ENCODE measurements at places on chromosomes 4 and X.

GRCh38 chrX:38538134-38538533, 23.2 kb upstream of the TSPAN7 start:
- DNase-seq: no peak

GRCh38 chr4:97590266-97590665, 553.0 kb downstream of the STPG2 start:
- DNase-seq: no peak

DNA sequence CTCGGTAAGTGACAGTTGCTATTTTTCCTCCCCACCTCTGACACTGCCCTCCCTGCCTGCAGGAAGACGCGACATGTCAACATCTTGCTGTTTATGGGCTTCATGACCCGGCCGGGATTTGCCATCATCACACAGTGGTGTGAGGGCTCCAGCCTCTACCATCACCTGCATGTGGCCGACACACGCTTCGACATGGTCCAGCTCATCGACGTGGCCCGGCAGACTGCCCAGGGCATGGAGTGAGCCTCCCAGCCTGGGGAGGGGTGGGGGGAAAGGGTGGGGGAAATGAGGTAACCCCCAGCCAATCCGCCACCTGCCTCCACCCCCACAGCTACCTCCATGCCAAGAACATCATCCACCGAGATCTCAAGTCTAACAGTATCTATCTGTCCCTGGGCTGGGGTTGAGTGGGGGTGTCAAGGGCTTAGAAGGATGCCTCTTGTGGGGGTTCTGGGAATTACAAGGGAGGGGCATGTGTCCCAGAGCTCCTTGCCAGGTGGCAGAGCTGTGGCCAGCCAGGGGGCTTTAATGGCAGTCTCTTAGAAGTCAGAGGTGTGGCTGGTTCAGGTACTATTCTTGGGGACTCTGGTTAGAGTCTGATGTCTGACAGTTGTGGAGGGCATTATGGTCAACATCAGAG, 7.8 kb downstream of the ARAF start:
- no peak for DNase-seq

DNA sequence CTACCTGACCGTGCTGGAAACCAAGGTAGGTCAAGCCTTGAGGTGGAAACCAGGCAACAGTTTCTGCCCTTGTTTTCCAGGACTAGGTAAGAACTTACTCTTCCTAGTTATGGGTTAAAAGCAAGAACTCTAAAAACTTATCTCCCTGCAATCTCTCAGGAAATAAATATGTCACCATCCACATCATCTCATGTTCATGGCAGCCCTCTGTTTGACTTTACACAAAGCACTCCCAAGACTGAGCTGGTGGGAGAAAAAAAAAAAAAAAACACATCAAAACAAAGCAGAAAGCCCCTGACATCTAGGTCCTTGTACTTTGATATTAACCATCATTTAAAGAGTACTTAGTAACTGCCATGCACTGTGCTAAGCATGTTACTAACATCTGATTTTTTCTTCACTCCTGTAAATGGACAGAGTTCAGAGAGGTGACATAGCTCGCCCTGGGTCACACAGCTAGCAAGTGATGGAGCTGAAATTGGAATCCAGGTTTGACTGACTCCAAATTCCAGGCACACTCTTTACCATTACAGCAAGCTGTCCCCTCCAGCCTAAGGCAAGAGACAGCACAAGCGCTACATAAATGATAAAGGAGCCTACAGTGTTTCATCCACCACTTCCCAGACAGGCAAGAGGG, 102.8 kb upstream of the NOCT start:
- no peak for DNase-seq

DNA sequence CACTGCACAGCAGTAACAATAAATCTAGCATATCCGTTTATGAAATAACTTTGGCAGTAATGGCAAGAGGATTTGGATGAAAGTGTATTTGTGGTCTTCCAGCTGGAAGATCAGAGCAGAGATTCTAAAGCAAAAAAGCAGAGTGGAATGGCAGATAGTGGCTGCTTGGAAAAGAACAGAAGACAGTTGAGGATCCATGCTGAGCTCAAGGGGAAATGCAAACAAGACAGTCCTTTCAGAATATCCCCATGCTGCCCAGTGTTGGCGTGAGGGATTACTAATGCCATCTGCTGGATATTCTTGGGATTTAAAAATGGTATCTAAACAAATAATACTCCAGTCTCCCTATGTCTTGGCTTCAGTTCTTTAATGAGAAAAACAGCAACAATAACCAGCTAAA, 629.1 kb upstream of the ATOH1 start:
- DNase-seq: peak; percentile 6

GRCh38 chr4:26410385-26411293, 79.6 kb downstream of the CCKAR start:
- peak; percentile 58 for DNase-seq

GRCh38 chrX:145677109-145677817, 140.4 kb upstream of the SLITRK2 start:
- no peak for DNase-seq

DNA sequence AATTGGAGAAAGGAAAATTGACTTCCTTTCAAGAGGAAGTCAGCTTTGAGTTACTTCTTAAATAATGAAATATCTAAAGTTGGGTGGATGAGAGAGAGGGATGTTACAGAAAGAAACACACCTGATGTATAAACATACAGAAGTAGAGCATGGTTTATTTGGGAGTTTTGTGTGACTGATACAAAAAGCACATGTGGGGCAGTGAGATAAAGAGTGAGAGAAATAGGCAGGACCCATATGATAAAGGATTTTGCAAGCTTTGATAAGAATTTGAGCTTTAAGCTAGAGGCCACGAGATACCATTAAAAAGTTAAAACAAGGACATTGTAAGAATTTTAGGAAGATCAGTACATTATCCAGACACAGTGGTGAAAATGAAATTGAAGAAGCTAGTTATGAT, 263.3 kb upstream of the GPRIN3 start:
- no peak for DNase-seq

- DNase-seq: no peak
Measured at GRCh38 chr4:30754021-30754420, 33.9 kb downstream of the PCDH7 start.

- DNase-seq: no peak
Measured at GRCh38 chr4:113788888-113789287, 27.4 kb upstream of the CAMK2D start.

DNA sequence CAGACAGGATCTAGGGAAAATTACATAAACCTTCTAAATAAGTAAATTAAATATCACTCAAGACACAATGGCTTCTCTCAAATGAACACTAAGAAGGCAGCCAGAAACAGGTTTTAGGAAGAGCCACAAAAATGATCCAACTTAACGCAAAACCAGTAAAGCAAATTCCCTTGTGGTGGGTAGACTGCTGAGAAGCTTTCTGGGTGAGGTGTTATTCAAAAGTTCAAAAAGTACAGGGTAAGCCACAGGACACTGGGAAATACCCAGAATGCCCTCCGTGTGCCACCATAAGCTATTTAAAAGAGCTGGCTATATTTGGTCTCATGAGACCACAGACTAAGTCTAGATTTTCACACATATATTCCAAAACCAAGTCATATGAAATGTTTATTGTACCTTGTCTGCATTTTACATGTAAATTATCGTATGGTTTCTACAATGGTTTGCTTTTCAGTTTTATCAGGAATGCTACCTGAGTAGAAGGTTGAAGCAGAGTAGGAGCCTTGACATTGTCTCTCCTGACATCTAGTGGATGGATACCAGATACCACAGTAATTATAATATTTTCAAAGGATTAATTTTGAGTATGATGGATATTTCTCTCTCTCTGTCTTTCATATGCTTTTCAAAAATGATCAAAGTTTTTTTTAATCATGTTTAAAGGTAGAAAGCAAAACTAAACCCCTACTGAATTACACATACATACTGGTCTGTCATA, 109.3 kb upstream of the KLHL13 start:
- no peak for DNase-seq

DNA sequence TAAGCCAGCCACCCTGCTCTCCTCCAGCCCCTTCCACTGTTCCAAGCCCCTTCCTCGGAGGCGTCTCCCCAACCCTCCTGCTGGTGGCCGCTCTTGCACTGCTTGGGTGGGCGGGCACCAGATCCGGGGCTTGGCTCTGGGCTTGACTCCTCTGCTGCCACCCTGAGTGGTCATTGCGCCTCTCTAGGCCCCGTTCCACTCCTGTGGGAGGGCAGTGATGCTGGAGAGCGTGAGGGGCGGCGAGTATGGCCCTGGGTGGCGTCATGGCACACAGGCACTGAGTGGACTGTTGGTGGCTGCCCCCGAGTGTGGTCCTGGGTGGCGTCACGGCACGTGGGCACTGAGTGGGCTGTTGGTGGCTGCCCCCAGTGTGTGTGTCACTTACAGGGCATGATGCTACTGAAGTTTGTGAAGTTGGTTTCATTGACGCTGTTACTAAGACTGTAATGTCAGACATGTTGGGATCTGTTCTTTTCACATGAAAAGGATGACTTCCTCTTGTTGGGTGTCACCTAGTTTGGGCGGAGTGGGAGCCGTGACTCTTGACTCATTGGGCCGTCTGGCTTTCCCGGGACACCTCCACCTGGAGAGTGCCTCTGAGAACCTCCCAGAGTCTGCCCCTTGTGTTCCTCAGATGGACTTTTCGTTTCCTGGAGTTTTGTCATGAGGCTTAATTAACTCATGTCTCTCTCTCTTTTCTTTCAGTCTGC, 55.9 kb upstream of the HGFAC start:
- DNase-seq: no peak

DNA sequence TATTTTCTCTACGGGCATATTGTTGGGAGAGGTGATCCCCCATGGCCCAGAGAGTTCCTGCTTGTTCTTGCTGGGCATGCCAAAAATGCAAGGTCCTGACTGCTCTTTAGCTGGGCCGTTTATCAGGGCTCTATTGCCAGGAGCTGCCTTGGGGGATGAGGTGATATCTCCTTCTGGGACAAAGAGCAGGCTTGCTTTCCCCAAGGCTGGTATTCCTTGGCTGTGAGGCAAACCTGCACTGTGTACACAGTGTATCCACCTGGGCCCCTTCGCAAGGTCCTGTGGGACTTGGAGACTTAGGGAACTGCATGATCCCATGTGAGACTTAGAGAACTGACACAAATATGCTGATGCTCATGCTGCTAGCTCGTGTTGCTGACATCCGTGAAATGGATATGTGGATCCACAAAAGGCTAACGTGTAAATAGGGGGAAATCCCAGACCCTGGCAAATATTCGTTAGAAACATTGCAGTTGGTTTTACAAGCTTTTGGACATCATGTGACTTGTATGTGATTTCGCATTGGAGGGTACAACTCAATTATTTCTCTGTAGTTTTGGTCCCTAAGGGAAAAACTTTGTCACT, 24.4 kb upstream of the ZFX start:
- DNase-seq: no peak

- DNase-seq: no peak
Measured at GRCh38 chr4:168273838-168274237, 44.7 kb downstream of the DDX60 start.

DNA sequence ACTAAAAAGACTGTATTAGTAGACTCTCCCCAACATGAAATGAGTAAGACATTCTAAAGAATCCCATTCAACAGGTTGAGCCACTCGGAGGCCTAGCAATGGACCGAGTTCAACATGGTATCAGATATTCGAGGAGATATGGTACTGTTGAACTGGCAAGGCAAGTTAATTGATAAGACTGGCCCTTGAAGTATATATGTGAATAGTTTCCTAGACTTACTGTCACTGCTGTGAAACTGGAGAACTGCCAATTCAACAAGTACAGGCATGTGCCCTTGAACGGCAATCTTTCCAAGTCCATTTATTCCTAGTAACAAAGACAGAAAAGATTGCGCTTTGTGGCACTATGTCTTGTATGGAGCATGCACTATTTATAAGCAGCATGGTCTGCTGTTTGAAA, 24.4 kb downstream of the FAT1 start:
- DNase-seq: no peak

GRCh38 chr4:84146300-84146959, 352.7 kb downstream of the NKX6-1 start:
- DNase-seq: no peak

GRCh38 chrX:79365591-79365990, 1.5 kb downstream of the ITM2A start:
- DNase-seq: no peak

- no peak for DNase-seq
Measured at GRCh38 chrX:34863906-34864305, 78.7 kb upstream of the FAM47B start.

GRCh38 chr4:138898282-138898681, 117.3 kb upstream of the NOCT start:
- peak; percentile 37 for DNase-seq

DNA sequence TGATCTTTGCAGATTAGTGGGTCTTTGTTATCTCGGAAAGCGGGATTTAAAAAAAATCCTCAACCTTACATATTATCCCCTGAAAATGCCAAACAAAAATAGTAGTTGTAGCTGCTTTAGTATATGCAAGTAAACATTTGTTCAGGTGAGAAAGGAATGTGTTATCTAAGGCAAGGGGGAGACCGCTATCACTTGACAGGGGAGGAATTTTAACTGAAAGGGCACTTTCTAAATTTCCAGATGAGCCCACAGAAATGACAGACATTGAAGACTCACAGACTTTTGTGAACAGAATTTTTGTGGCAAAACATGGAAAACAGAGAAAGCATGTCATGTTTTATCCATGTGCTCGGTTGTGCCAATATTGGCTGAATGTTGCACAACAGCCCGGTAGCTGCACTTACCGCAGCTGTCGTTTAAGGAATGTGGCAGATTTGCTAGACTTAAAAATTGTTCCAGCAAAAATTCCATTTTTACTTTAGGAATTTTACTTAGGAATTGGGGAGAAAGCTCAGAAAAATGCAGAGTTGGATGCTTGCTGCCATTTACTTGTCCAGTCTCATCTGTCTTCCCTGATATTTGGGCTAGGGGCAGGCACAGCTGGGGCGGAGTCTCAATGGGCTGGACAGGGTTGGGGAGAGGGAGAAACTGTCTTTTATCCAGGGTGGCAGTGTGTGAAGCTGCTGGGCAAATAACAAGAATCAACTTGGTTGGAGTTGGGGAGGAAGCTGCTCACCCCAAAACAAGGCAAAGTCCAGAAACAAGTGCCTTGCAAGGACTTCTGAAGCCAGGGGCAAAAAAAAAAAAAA, 94.6 kb upstream of the RPS6KA3 start:
- no peak for DNase-seq

DNA sequence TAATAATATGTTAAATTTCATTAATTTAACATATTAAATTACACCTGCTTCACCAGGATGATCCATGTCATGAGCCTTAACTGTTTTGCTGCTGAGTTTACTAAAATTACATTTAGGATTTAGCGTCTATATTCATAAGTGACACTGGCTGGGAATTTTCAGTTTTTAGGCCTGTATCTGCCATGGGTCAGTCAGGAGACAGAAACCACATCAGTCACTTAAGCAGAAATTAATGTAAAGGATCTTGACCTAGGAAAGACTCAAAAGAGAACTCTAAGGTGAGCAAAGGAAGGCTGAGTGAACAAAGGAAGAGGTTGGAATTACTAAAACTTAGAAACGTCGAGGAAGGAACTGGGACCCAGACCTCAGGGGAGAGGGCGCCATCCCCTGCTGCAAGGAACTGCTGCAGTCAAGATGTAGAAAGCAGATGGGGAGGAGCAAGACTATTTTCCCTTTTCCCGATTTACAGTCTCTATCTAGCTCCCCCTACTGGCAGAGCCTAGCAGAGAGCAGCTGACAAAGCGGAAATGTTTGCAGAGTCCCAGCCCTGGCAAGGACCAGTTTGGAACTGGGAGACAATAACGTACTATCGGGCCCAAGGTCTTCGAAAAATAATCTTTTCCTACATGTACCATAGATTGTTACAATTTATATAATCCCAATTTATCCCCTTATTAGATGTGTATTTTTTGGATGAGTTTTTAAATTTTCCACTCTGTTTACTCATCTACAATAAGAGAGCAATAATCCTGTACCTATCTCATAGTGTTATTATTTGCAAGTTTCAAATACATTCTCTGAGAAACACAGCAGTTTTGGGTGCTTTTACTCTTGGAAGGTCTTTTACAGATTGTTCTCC, 22.6 kb upstream of the RBBP7 start:
- peak; percentile 89 for DNase-seq

GRCh38 chrX:86148594-86148993, 343 bp downstream of the DACH2 start:
- no peak for DNase-seq

Measured in NCI-H526 (cell line).